NCI-H2081 (cell line): ENCODE measurements at places on chromosomes 12 and 14.

- no peak for DNase-seq
Observed at GRCh38 chr14:100975671-100976070, 72.1 kb upstream of the RTL1 start.

DNA sequence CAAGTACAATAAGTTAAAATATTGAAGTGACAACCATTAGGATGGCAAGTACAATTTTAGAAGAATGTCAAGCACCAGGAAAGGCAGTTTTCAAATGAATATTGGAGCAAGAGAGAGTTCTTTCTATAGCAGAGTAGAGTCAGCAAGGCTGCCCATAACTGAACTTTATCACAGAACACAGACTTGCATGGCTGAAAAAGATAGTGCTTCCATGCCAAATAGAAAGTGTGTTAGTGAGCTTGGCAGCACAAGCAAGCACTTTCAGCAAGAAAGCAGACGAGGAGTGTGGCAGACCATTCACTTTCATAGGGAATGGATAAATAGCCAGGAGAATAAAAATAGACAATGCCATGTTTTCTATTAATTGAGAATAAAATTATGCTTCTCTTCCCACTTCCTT lies 647.0 kb upstream of the MGAT4C start:
- no peak for DNase-seq

DNA sequence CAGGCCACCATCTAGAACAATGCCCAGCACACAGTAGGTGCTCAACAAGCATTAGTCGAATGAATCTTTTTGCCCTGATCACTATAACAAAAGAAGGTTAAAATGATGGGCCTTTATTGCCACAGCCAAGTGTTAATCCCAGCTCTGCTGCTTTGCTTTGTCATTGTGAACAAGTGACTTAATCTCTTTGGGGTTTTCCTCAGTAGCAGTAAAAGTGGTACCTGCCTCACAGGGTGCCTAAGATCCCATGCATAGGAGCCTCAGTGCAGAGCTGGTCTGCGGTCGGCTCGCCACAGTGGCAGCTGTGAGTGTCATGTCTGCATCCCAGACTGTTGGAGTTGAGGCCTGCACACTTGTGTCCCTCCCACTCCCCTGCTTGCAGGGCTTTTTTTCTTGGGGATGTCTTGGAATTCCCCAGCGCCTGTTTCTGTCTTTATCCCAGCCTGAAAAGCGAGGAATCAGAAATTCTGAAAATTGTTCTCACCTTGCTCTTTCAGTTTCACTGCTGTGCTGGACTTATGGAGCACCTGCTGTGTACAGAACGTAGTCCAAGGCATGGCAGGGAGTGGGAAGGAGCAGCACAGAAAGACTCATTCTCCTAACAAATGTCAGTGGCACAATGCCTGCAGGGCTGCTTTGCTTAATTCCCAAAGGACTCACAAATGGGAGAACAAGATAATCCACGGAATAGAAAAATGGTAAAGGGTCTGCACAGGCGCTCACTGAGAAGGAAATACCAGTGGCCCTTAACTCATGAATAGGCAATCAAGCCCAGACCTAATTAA lies 90.8 kb downstream of the EML1 start:
- DNase-seq: no peak

DNA sequence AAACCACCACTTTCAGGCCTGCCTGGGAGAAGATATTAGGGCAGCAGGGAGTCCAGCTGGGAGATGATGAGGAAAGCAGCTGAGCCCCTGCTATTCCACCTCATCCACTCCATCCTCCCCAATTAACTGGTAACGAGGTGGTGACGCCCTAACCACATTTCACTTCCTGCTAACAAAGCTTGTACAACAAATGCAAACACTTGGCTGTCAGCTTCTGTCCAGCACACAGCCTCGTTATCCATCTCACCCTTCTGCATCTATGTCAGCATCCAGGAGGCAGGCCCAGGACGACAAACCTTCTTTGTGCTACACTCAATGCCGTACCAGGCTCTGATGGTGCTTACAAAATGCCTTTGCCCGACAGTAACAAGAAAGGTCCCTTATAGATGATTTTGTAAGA lies 225.4 kb downstream of the APAF1 start:
- DNase-seq: peak; percentile 77

DNA sequence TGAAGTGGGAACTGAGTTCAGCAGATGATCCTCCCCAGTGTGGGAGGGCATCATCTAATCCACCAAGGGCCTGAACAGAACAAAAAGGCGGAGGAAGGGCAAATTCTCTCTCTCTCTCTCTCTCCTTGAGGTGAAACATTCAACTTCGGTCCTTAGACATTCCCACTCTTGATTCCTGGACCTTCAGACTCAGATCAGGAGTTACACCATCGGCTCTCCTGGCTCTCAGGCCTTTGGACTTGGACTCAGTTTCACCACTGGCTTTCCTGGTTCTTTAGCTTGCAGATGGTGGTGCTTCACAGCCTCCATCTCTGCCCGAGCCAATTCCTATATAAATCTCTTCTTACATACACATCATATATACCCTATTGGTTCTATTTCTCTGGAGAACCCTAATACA lies 73.2 kb downstream of the SPPL3 start:
- no peak for DNase-seq
